SK-N-SH (cell line): ENCODE measurements at places on chromosomes 7 and 10.

DNA sequence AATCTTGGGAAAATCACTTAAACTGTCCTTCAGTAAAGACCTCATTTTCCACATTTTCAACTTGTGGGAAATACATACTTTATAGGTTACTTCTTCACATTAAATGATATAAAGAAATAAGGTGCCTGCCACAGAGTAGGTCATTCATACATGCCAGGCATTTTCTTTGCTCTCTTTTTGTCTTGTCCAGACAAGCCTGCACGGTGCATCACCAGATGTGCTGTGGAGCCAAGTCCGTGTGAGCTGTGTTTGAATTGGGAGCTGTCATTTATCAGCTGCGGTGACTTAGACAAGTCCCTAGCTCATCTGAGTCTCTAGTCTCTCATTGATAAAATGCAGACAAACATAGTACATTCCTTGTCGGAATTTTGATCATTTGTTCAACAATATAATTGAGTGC lies 432.9 kb downstream of the SORCS3 start:
- DNase-seq: no peak

- DNase-seq: no peak
Observed at GRCh38 chr10:78199005-78199725, 165.5 kb downstream of the RPS24 start.

DNA sequence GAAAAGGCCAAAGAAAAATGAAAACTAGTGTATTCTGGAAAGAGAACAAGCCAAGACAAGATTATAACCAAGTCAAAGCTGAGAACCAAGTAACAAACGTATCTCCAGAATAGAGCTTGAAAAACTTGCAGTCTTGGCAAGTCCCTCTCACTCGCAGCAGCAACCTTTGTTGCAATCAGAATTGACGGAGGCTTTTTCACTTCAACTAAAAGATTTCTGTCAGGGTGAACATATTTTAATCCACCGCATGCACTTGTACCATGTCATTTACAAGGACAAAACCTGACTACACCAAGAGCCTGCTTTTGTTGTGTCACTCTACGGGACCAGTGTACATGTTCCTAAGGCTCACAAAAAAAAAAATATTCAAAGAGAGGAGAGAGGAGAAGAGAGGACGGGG lies 122.0 kb downstream of the CHCHD3 start:
- no peak for DNase-seq

DNA sequence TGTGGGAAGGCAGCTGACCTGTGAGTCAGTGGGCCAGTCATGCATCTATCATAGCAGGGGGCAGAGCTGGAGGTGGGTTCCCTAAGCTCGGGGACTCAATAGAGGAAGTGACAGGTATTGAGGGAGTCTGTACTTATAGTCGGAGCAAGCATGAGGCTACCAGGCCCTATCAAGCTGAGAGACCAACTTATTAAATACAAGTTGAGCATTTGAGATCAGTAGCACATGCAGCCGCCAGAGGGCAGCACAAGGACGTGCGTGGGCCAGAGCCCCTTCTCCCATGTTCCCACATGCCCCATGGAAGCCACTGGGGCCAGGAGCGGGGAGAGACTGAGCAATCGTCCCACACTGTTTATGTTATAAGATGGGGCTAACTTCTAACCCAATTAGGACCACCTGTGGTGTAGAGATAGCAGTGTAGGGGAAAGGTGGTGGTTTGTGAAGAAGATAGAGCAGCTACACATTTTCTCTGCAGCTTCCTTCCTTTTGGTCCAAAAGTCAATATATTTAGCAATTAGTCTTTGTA lies 13.0 kb upstream of the STK31 start:
- DNase-seq: peak; percentile 61

GRCh38 chr10:125994601-125995000 lies 98.2 kb downstream of the FANK1 start:
- no peak for DNase-seq

DNA sequence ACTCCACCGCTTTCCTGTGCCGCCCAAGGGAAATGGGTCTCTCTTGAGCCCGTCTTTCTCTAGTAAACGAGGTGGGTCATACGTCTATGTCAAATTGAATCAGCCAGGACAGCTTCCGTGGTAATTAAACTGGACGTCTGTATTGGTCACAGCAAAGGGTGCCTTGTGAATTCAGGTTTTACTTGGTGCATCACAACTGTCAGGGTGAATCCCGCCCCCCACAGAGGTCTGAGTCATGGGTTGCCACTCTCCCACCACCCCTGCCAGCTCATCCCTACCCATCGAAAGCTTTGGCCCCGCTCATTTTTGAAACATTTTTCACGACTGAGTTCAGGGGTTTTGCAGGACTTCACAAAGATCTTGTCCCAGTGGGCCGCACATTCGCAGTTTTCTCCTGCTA lies 8.0 kb upstream of the SP8 start:
- DNase-seq: no peak

- DNase-seq: no peak
Observed at GRCh38 chr7:85074-85882, 107.1 kb upstream of the FAM20C start.

DNA sequence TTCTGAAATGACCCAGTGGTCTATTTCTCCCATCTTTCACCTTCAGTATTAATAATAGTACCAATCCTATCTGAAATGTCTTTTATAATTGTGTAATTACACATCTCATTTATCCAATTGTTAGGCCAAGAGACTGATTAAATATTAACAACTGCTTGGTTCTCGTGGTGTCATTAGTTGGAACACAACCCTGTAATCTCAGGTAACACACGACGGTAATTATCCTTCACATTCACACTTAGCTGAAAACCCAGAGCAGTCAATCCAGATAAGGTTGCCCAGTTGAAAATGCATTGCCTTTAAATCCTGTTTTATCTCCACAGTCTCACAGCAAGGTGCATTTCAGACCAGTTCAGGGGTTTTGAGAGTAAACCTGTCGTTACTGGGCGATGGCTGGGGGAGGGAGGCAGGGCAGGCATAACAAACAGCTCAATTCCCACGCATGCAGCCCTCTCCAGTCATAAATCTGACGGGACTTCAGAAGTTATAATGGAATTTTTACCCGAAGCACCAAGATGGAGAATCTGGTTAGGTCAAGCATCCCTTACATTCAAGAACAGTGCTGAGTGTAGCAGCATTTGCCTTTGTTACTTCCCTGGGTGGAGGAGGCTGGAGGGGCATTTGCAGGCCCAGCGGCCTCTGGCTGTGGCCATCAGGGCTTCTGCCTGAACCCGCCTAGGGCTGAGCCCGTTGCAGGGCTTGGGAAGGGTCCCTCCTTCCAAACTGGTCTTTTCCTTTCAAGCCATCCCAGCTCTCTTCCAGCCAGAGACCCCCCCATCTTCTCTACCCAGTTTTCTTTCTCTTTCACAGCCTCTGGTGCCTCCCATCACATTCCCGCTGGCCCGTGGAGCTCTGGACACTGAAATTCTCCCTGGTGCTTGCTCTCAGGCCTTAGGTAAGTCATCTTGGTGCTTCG lies 201.0 kb upstream of the LYZL2 start:
- DNase-seq: no peak

GRCh38 chr7:130875265-130875741 lies 141.3 kb upstream of the KLF14 start:
- peak; percentile 71 for DNase-seq

GRCh38 chr7:123580406-123581161 lies 21.0 kb upstream of the ASB15 start:
- peak; percentile 34 for DNase-seq

DNA sequence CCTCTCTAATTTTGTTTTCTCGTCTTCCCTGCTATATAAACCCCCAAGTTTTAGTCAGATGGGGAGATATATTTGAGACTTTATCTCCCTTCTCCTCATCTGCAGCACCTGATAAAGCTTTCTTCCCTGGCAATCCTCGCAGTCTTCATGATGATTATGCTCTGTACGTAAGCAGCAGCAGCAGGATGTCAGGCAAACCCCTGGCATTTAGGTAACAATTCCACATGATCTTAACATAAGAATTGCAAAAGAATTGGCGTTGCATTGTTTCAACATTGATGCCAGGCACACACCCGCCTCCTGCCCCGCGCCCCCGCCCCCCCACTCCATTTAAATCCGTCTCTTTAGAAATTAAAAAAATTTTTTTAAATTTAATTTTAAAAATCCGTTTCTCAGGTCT lies 6.1 kb downstream of the PKD1L1 start:
- no peak for DNase-seq

DNA sequence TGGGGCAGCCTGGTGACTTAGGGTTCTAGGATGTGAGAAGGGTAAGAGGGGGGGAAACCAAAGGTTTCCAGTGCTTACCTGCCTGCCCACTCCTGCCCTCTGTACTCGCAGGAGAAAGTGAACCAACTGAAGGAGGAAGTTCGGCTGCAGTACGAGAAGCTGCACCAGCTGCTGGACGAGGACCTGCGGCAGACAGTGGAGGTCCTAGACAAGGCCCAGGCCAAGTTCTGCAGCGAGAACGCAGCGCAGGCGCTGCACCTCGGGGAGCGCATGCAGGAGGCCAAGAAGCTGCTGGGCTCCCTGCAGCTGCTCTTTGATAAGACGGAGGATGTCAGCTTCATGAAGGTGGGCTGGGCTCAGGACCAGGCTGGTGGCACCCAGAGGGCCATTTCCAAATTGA lies 10.7 kb downstream of the TRIM8 start:
- no peak for DNase-seq

DNA sequence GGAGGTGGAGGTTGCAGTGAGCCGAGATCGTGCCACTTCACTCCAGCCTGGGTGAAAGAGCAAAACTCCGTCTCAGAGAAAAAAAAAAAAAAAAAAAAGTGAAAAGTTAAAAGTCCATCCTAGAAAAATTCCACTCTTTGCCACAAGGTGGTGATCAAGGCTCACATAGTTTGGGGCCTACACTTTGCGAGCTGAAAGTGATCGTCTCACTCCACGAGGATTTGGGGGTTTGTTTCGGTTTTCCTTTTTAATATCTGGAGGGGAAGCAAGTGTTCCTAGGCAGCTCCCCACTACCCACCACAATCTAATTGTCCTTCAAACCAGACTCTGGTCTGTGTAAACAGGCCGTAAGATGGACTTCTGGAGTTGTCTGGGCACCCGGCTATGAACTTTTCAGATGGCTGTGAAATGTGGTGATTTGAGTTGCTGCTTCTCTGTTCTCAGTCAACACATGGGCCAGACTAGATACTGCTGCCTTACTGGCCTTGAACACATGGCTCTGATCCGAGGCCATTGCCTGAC lies 27.1 kb downstream of the PRLHR start:
- DNase-seq: peak; percentile 63

GRCh38 chr7:74052628-74053027 lies 24.7 kb downstream of the ELN start:
- no peak for DNase-seq

DNA sequence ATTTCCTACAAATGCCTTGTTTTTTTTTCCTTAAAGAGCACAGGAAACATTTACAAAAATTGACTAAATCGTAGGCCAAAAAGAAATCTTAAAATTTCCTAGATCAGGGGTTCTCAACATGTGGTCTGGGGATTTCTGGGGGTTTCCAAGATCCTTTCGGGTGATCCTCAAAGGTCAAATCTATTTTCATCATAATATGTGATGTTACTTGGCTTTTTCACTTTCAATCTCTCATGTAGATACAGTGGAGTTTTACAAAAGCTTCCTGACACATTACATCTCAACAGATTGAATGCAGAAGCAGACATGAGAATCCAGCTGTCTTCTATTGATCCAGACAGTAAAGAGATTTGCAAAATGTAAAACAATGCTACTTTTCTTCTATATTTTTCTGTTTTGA lies 497.3 kb downstream of the INHBA start:
- no peak for DNase-seq

- DNase-seq: no peak
Observed at GRCh38 chr10:80582286-80582960, 44.7 kb downstream of the SH2D4B start.

DNA sequence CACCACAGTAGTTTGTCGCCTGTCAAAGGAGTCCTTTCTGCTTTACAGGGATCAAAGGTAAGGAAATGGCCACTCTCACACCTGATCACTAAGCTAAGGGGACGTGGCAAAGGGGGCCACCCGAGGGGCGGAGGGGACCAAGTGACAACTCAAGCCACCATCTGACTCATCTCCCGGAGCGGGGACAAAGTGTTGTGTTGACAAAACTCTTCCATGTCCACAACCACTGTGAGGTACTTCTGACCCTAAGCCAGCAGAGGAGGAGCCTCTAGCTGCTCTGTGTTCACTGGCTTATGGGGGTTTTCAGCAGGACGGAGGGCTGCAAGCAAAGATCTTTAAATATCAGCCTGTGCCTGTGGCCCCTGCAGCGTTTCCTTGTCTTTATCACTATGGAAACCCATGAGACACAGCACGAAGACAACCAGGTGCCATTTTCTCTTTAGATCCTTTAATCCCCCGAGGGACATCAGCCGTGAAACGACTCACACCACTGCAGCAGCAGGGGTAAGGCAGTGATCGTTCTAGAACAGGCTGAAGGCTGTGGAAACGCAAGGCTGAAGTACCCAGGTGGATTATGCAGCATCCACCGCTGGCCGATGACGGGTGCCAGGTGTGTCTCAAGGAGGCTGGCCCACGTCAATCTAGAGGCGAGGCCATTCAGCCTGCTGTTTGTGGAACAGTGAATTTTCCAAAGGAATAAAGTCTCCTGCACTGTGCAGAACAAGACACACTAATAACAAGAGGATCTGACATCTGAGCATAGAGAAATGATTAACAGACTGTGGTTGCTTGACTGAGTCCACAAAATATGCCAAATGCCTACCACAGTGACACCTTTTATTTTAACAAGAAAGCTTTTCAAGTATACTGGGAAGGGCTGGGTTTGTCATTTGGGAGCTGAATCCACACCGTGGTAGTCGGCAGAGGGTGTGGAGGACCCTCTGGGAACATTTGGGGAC lies 26.6 kb upstream of the DDC start:
- no peak for DNase-seq

- no peak for DNase-seq
Observed at GRCh38 chr10:5971315-5971832, 6.0 kb downstream of the IL15RA start.

GRCh38 chr10:63671317-63671937 lies 150.2 kb downstream of the REEP3 start:
- peak; percentile 39 for DNase-seq

DNA sequence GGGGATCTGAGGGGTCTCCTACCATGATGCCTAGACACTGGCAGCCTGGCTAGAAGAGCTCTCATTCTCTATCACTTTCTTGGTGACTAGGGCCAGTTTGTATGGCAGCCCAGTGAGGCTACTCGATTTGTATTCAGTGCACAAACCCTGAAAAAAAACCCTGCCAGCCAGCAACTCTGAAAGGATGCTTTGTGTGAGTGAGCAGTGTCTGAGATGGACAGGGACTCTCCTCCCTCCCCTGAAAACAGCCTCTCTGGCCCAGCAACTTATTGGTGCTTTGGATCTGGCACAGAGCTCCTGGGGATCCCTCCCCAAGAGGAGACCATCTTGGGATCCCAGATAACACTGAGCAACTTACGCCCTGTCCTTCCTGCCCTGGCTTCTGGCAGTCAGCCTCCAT lies 10.8 kb upstream of the LRRC4 start:
- DNase-seq: no peak

GRCh38 chr7:125445836-125446235 lies 516.2 kb upstream of the POT1 start:
- no peak for DNase-seq
